ENCODE measurements at places on chromosomes 16 and 17.
A peak's percentile ranks its signal among the peaks of the same experiment; 100 is the strongest.

DNA sequence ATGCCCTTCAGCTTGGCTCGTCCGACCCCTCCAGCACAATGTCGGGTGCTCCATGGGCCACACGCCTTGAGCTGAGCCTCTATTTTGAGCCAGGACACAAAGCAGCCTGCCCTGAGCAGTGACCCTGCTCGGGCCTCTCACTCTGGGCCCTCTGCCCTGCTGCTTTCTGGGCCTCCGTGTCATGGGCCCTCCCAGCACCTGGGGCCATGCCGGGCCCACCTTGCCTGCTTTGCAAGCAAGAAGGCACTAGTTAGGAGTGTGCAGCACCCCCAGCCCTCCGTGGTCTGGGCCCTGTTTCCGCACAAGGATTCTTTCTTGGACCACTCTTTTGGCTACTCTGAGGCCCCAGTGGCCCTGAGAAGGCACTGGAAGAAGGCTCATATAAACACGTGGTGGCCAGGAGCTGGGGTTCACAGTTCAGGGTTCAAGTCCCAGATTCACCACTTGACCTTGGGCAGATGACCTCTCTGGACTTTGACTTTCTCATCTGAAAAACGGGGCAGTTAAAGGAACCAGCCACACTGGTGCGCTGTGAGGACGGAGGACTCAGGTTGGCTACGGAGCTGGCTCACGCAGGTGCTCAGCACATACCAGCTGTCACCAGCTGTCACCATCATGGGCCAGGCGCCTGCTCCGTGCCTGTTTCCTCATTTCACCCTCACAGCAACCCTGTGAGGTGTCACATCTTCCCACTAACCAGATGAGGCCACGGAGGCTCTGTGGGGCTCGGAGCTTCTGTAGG, 166.0 kb upstream of the GSE1 start:
- no peaks in the 10 kb centered on the region for H3K36me3 ChIP-seq
- no peak overlapping the region for H3K4me3 ChIP-seq
- H3K27ac ChIP-seq = peak overlapping the region; percentile 94
- no peaks in the 10 kb centered on the region for H3K27me3 ChIP-seq

DNA sequence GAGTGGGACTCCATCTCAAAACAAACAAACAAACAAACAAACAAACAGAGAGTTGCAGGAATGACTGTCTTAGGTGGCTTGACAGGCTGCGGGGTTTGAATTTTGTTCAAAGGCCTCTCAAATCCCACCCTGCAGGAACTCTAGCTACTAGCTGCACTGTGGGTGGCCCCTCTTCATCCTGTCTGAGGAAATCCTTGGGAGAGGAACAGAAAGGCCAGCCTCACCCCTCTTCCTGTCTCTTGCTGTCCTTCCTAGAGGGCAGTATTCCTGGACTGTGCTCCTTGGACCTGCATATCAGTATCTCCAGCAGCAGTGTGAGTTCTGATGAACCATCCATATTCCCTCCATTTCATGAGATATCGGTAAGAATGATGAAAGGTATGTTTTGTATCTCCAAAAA, 2.0 kb upstream of the CCDC92B start:
- no peak overlapping the region for H3K27ac ChIP-seq
- DNase-seq = peak; percentile 3
- H3K4me3 ChIP-seq = no peak overlapping the region
- H3K4me1 ChIP-seq = no peaks in the 10 kb centered on the region
- H3K27me3 ChIP-seq = no peaks in the 10 kb centered on the region

- no peak for DNase-seq
- H3K4me3 ChIP-seq = no peak overlapping the region
- no peak overlapping the region for H3K27ac ChIP-seq
- no peaks in the 10 kb centered on the region for H3K4me1 ChIP-seq
- no peaks in the 10 kb centered on the region for H3K27me3 ChIP-seq
These were observed 48.1 kb upstream of the GNG13 start for GRCh38 chr16:848510-849253.

DNA sequence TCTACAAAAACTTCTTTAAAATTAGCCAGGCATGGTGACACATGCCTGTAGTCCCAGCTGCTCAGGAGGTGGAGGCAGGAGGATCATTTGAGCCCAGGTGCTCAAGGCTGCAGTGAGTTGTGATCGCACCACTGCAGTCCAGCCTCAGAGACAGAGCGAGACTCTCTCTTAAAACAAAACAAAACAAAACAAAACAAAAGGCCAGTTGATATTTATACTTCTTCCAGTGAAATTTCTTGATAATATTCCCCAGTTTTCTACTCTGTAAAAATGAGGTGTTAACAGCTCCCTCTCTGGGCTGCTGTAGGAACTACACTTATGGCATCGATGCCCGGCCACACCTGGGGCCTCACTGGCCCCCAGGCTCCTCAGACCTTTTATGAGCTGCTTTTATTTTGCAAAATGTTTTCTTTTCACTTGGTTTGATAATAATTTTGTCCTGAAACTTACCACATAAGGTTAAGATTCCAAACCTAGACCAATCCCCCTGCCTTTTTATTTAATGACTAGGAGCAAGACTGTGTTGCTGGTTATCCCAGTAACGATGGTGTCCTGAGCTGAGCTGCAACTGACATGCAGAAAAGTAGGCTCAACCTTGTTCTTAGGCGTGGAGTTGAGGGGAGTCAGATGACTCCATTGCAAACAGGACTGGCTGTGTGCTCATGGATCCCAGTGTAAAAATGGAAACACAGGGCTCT, 17.6 kb downstream of the MAPK8IP3 start:
- H3K4me1 ChIP-seq = peaks cover 16% of the 10 kb centered on the region
- no peaks in the 10 kb centered on the region for H3K36me3 ChIP-seq
- H3K4me3 ChIP-seq = no peak overlapping the region
- peak overlapping the region; percentile 38 for H3K27ac ChIP-seq

DNA sequence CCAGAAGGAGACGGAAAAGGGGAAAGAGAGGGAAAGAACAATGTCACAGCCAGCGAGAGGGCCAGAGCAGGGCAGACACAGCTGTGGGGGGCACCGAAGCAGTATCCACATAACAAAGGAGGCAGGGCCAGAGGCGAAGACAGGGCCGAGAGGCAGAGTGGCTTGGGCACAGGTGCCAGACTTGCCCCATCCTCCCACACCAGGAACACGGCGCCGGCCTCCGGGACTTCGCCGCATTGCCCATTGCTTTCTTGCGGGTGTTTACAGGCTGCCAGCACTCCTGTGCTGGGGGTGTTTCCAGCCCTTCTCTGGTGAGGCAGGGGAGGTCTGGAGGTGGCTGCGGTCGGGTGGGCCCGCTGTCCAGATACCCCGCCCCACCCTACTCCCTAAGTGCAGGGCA, 78.0 kb downstream of the ENGASE start:
- no peak overlapping the region for H3K27ac ChIP-seq
- no peak for DNase-seq
- H3K4me1 ChIP-seq = no peaks in the 10 kb centered on the region
- H3K27me3 ChIP-seq = peaks cover 83% of the 10 kb centered on the region

DNA sequence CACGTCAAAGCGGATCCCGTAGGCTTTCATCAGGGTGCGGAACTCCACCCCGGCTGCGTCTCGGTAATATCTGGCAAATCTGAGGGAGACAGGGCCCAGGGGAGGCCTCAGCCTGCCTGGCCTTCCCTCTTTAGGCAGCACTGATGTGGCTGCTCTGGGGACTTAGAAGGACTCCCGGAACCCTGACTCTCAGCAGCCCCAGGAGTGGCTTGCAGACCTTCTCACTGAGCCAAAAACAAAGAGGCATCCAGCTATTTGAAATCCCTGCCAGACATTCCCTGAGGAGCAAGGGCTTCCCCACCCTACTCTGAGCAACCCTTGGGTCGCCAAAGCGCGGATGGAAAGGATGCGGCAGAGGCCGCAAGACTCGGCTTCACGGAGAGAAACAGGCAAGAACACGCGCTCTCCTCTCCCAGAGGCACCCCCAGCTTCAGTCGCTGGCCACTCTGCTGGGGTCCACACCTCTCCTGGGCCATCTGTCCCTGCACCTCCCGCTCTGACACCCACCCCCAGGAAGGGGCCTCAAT, 7.9 kb downstream of the P2RX5 start:
- DNase-seq = no peak
- H3K4me1 ChIP-seq = no peaks in the 10 kb centered on the region
- H3K4me3 ChIP-seq = no peak overlapping the region
- H3K27ac ChIP-seq = no peak overlapping the region
- no peaks in the 10 kb centered on the region for H3K27me3 ChIP-seq
- no peaks in the 10 kb centered on the region for H3K36me3 ChIP-seq

DNA sequence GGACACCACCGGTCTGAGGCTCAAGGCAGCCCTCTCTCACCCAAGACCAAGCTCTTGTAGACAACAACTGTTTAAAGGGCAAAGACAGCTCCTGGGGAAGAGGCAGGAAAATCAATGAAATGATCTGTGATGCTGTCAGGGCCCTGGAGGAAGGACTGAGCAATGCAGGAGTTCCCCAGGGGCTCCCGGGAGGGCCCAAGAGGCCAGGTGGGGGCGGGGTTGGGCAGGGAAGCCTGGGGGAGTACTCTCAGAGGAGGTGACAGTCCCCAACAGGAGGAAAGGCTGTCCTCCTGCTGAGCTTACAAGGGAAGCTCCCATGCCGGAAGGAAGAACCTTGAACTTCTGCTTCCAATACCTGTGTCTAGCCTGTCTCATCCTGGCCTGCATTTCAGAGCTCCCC, 8.3 kb upstream of the NOS2 start:
- no peak for DNase-seq
- H3K4me1 ChIP-seq = no peaks in the 10 kb centered on the region
- H3K4me3 ChIP-seq = no peak overlapping the region
- no peaks in the 10 kb centered on the region for H3K36me3 ChIP-seq

- peaks cover 23% of the 10 kb centered on the region for H3K4me1 ChIP-seq
These were observed 4.0 kb downstream of the CD7 start for GRCh38 chr17:82313195-82314011.

DNA sequence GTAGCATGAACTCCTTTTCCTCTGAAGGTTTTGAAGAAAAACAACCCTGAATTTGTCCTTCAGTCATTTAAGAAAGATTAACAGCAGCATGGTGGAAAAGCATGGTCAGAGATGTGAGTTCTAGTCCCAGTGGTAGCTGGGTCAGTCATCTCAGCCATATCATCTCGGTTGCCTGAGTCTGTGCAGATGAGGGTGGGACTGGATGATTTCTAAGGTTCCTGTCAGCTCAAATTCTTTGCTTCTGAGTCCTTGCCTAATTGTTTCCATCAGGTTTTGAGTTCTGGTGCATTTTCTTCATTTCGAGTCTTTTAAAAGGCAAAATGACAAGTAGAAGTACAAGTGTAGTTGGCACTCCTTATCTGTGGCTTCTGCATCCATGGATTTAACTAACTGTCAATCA, 63.9 kb downstream of the TNRC6C start:
- H3K4me3 ChIP-seq = no peak overlapping the region
- no peaks in the 10 kb centered on the region for H3K4me1 ChIP-seq
- DNase-seq = no peak
- no peaks in the 10 kb centered on the region for H3K36me3 ChIP-seq

- H3K4me1 ChIP-seq = peaks cover 26% of the 10 kb centered on the region
- H3K4me3 ChIP-seq = no peak overlapping the region
- peak overlapping the region; percentile 68 for H3K27ac ChIP-seq
These were observed 84.0 kb downstream of the ANKRD11 start for GRCh38 chr16:89406277-89406888.

DNA sequence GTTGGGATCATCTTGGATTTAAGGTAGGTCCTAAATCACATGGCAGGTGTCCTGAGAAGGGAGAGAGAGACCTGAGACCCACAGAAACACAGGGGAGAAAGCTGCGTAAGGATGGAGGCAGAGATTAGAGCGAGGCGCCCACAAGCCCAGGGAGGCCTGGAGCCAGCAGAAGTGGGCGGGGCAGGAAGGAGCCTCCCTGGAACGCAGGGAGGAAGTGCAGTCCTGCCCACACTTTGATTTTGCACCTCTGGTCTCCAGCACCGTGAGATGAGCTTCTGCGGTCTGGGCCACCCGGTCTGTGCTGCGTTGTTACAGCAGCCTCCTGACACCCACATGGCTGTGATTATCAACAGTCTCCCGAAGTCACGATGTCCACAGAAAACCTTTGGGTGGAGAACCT, 6.4 kb downstream of the DNASE1L2 start:
- no peak for DNase-seq
- no peak overlapping the region for H3K4me3 ChIP-seq
- H3K36me3 ChIP-seq = peaks cover 5% of the 10 kb centered on the region
- H3K27ac ChIP-seq = no peak overlapping the region
- H3K4me1 ChIP-seq = no peaks in the 10 kb centered on the region

GRCh38 chr17:56926704-56927103, 12.9 kb upstream of the TRIM25 start:
- no peak overlapping the region for H3K27ac ChIP-seq
- no peak for DNase-seq
- H3K4me3 ChIP-seq = no peak overlapping the region
- no peaks in the 10 kb centered on the region for H3K36me3 ChIP-seq
- H3K27me3 ChIP-seq = no peaks in the 10 kb centered on the region
- no peaks in the 10 kb centered on the region for H3K4me1 ChIP-seq

DNA sequence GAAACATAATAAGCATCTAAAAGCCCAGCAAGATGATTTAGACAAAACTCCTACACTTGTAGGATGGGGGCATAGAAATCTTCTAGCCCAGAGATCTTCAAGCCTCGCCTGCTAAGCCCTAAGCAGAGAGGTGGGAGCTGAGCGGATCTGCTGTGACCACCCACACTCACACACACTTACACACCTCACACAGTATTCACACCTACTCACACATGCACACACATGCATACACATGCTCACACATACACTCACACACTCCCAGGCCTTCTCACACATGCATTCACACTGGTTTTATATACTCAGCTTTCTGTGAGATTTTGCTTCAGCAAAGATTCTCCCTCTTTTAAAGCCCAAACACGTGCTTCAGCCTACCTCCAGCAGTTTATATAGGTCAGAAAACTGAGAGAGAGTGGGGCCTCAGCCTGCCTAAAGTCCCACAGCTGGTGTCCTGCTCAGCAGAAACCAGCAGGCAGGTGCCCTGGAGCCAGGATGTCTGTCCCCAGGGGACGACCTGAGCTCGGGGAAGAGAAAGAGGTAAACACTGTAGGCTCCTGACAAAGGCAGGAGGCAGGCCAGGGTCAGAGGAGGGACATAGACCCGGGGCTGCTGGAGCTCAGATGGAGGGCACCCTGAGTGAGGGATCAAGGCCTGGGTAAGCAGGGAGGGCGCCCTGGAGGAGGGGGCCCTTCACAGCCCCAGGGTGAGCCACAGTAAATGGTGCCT, 12.0 kb upstream of the KRT19 start:
- no peaks in the 10 kb centered on the region for H3K36me3 ChIP-seq
- peaks cover 3% of the 10 kb centered on the region for H3K4me1 ChIP-seq
- DNase-seq = no peak
- no peak overlapping the region for H3K27ac ChIP-seq
- H3K4me3 ChIP-seq = no peak overlapping the region

DNA sequence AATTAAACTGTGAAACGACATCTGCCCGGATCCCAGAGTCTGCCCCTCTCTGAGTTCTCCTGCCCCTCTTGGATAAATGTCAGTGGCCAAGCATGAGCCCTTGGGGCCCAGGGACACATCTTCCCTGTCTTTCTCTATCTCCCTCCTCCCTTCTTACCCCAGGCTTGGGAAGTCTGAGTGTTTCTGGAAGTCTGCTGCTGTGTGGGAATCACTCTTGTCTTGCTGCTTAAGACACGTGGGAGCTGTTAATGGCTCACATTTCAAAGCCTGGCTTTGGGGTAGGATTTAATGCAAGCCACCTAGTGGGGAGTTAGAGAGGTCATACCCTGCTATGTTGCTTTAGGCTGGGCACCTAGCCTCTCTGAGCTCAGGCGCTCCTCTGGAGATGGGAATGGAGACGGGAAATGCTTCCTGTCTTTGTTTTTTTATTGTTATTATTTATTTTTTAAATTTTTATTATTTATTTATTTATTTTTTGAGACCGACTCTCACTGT, 218.5 kb upstream of the CIBAR2 start:
- DNase-seq = peak; percentile 68
- no peak overlapping the region for H3K4me3 ChIP-seq
- no peaks in the 10 kb centered on the region for H3K27me3 ChIP-seq

Data from SJCRH30 (cell line).